ENCODE measurements at places on chromosomes 1 and 21. TPM values are rescaled to one million over a fixed set of nuclear protein-coding genes. Genes with fewer than 3 reads are reported as not detected.

GRCh38 chr1:244887281-244887680 lies 22.9 kb upstream of the HNRNPU start:
- DNase-seq, result no peak

DNA sequence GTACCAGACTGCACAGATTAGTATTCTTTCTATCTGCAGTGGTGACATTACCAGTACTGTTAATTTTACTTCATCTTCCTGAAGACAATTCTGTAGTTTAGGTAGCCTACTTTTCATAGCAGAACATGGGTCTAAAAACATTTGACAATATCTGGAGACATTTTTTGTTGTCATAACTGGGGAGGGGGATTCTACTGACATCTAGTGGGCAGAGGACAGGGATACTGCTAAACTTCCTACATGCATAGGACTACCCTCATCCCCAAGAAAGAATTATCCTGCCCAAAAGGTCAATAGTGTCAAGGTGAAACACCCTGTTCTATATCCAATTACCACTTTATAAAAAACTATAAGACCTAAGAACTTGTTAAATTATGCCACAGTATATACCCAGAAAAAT lies 3.4 kb upstream of the ARHGAP29 start:
- no peak for DNase-seq

- DNase-seq, result no peak
Observed at GRCh38 chr1:3185896-3186525, 117.0 kb downstream of the PRDM16 start.

DNA sequence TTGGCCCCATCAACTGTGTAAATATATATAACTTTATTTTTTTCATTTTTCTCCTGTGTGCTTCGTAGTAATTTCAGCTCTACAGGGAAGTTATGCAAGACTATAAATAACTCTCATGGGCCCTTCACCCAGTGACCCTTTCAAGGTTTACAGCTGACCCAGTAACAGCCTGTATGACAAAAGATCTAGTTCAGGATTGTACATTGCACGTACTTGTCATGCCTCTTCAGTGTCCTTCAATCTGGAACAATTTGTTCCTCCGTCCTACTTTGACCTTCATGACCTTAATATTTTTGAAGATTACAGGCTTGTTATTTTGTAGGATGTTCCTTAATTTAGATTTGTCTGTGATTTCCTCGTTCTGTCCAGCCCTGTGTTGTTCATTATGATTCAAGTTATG lies 40.5 kb downstream of the BRINP2 start:
- no peak for DNase-seq

GRCh38 chr1:181062836-181063428 lies 25.6 kb upstream of the IER5 start:
- no peak for DNase-seq

DNA sequence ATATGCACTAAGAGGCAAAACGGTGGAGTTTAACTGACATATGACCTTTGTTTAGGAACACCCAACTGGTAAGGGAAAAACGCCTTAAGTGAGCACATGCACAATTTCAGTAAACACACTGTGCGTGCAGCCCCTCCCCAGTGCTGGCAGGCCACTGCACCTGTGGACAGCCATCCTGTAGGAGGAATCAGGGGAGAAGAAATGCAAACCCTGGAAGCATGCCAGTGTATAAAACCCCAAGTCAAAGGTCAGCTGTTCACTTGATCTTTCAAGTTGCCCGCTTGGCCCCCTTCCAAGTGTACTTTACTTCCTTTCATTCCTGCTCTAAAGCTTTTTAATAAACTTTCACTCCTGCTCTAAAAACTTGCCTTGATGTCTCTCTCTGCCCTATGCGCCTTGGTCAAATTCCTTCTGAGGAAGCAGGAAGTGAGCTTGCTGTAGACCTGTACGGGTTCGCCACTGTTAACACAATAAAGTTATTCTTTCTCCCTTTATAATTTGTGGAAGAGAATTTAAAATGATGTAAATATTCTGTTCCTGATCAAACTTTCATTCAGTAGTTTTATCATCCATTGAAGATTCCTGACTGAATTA lies 31.8 kb downstream of the USP25 start:
- DNase-seq, result no peak

GRCh38 chr1:93576346-93576745 lies 105.3 kb downstream of the BCAR3 start:
- DNase-seq, result no peak

DNA sequence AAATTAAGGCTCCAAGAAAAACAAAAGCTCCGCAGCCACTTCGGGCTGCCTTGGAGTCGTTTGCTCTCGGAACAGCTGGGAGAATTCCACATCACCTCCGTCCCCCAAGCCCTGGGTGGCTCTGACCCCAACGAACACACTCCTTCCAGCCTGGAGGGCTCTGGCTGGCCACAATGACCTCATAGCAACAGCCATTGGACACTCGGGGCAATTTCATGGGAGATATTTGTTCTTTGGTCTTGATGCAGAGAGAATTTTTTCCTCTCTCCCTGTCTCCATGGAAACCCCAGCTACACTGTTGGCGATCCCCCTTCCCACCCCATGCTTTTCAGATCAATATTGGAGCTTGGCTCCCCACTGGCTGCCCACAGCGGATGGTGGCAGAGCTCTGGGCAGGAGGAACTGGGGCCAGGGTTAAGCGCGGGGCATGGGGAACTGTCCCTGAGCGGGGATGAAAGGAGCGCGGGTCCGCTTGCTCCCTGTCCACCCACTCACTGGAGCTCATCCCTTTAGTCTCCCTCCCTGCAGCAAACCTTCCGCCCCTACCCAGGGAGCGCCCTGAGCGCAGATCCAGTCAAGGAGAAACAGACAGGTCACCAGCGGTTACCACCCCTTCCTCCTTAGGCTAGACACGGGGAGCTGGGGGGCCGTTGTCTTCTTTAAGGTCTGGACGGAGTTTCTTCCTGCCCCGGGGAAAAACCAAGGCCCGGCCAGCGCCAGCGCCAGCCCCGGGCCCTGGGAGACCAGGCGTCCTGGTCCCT lies 1.2 kb downstream of the WNT4 start:
- DNase-seq, result peak; percentile 51

DNA sequence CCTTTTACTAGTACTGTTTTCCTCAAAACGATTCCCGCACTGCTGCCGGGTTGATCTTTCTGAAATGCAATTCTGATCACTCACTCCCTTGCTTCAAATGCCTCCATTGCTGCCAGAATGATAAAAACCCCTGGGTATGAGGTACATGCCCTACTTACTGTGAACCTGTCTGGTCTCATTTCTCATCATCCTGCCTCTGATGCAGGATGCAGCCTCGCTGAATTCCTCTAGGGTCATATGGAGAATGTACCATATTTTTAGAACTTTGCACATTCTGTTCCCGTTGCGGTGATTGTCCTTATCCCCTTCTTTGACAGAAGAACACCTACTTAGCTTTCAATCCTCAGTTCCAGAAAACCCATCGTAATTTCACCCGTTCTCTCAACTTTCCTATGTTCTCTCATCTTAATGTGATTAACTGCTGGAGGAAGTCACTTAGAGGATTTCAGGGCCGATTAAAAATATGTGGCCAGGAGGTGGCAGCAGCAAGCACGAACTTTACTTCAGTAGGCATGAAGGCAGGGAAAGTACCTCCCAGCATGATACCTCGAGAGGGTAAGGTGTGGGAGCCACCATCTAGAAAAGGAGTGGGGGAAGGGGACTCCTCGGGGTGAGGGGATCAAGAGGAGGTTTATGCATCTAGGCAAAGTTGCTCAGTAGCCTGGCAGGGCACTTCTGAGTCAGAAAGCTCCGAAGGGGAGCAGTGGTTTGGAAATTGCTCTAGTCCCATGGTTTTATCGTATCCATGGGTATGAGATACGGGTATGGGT lies 361.5 kb upstream of the ZP4 start:
- DNase-seq, result peak; percentile 20

- no peak for DNase-seq
Observed at GRCh38 chr1:41810446-41810845, 108.3 kb downstream of the HIVEP3 start.

GRCh38 chr1:237478842-237479241 lies 411.9 kb downstream of the ZP4 start:
- DNase-seq, result no peak

OLFML3 gene
- total RNA-seq, result 17.5 TPM

ESRRG gene
- total RNA-seq, result 8.6 TPM

Data from frontal cortex (tissue), 4 donors.